Caki2 (cell line): ENCODE measurements at places on chromosomes 16 and 17.

GRCh38 chr17:63435681-63436522, 10.2 kb downstream of the CYB561 start:
- DNase-seq, result no peak

DNA sequence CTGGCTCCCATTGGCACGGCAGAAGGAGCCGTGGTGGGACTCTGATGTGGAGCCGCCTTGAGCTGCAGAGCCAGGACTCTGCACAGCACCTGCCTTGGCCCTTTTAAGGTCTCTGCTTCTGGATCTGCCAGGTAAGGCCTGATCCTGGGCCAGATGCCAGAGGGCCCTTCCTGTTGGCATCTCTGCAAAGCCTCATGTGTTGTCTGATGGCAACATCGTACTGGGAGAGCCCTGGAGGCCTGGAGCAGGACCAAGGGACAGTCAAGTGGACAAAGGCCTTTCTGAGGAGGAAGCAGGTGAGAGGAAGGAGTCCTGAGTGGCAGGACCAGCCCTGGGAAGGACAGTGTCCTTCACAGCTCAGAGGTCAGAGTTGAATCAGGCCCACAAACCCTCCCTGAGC, 26.1 kb downstream of the SOCS1 start:
- no peak for DNase-seq

- no peak for DNase-seq
Observed at GRCh38 chr17:15885770-15886169, 59.2 kb upstream of the ADORA2B start.

- no peak for DNase-seq
Observed at GRCh38 chr16:17313085-17313611, 157.6 kb downstream of the XYLT1 start.

DNA sequence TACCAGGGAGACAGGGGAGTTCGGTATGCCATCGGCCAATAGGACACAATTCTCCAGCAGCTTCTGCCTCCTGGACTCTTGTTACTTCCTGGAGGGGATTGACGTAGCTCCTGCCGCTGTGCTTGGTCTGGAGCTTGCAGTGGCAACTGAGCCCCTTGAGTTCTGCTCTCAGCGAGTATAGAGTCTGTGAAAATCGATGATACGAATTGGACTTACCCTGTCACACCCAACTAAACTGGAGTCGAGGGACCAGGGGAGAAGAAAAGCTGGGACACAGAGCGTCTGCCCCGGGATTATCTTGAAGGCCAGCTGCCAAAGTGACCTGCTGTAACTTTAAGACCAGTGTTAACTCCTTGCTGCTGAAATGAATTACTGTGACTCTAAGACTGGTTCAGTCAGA, 22.2 kb downstream of the SEC14L1 start:
- no peak for DNase-seq

GRCh38 chr17:62724398-62725146, 83.5 kb downstream of the MARCHF10 start:
- no peak for DNase-seq

GRCh38 chr17:16937431-16937830, 34.5 kb downstream of the TNFRSF13B start:
- DNase-seq, result no peak

DNA sequence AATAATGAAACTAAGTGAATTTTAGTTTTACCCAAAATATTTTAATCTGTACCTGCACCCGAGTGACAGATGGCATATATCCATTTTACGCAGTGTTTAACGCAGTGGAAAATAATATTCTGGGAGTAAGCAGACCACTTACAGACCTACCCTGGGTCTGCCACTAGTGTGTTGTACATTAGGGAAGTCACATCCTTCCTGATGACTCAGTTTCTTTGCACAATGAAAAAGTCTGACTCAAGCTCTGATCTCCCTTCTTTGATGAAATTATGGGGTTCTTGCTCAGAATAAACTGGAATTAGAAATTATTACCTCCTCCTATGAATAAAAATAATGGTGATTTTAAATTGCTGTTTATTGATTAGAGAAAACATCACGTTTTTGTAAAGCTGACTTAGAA, 123.2 kb upstream of the AXIN2 start:
- no peak for DNase-seq
